ENCODE measurements at places on chromosomes 11 and 22. TPM values are rescaled to one million over a fixed set of nuclear protein-coding genes. Genes with fewer than 3 reads are reported as not detected.

DNA sequence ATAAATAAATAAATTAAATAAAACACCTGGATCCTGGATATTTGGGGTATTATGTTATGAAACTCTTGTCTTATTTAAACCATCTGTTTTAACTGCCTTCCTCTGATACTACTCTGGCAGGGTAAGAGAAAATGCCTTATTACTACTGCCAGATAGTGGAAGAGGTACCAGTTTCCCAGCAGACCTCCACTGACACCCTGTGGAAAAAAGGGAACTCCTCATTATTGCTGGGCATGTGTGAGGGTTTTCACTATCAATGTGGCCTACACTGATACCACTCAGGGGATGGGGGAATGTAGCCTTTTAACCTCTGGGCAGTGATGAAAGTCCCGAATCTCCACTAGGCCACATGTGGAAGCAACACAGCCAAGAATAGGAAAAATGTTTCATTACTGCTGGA lies 121.0 kb downstream of the LUZP2 start:
- no peak for DNase-seq

DNA sequence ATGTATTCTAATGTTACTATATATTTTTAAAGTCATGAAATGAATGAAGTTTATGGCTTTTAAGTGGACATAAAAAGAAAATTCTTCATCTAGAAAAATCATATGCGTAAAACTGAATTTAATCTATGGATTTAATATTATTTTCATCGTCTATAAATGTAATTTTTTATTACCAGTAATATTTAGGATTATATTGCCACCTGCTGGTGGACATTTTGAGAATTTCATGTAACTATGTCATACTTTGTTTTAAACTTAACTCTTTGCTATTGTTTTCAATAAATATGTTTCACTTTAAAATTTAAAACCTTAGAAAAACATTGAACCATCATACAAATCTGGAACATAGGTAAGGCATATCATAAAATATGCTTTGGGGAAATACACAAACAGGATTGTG lies 66.5 kb upstream of the CEP126 start:
- DNase-seq, result no peak

DNA sequence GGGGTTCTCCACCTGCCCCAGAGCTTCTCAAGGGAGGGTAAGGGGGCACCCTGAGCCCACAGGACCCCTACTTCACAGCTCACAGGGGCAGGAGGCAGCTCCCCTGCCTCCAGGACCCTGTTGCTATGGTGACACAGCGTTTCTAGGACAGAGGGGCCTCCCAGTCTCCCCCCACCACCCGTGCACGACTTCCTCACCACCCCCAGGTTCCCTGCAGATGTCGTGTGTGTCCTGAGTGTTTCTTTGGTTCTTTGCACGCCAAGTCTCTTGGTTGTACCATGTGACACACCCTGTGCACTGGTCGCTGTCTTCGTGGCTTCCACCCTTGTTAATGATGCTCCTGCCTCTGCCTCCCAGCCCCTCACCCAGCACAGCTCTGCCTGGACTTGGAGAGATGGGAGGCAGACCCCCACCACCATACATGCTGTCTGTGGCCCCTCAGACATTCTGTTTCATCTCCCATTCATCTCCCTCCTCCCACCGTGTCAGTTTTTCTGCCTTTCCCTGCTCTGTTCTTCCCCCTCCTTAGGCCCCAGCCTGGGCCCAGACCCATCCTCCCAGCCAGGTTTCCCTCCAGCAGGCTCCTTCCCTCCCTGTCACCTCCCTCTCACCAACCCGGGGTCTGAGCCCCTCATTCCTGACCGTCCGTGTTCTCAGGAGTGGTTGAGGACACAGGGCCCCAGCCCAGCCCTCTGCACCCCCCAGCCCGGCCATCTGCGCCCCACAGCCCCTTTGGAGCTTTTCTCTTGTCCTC lies 24.5 kb upstream of the RAB1B start:
- DNase-seq, result no peak

The UBQLNL gene
- total RNA-seq, result not detected

DNA sequence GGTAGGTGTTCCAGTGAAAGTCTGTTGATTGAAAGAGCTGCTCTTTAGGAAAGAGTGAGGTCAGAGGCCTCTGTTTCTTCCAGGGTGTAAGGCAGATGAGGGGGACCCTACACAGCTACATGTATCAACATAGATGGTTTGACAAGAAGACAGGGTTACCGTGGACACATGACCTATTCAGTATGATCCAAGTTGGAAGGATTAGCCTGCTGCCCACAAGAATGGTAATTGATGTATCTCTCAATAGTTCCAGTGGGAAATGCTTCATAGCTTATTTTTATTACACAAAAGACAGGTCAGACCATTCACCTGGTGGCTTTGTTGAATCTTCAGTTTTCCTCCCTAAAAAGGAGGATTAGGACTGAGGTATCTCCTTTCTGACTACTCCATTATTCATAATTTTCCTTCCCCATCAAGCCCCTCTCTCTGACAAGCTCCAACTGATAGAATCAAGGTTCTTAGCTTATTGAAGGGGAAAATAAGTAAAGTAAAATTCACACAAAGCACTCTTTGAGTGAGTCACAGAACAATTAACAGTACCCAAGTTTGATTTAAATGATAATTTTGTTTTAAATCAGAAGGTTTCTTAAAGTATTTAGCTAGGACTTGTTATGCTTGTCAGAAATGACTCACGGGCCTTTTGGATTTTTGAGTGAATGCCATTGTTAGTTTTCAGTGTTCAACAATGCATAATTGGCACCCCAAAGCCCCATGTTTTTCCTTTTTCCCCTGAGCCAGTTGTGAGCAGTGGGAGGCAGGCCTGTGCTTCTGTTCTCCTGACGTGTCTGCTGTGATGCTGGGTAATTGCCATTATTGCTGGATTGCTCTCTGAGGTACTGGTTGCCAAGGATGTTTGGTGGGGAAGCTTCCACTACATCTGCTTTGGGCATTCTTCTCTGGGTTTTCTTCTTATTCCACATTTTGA lies 373.2 kb downstream of the DDX10 start:
- no peak for DNase-seq

The RIBC2 gene
- 10.4 TPM for total RNA-seq

GRCh38 chr11:115674176-115674936 lies 170.1 kb upstream of the CADM1 start:
- DNase-seq, result no peak

The PRODH gene
- total RNA-seq, result 0.24 TPM

DNA sequence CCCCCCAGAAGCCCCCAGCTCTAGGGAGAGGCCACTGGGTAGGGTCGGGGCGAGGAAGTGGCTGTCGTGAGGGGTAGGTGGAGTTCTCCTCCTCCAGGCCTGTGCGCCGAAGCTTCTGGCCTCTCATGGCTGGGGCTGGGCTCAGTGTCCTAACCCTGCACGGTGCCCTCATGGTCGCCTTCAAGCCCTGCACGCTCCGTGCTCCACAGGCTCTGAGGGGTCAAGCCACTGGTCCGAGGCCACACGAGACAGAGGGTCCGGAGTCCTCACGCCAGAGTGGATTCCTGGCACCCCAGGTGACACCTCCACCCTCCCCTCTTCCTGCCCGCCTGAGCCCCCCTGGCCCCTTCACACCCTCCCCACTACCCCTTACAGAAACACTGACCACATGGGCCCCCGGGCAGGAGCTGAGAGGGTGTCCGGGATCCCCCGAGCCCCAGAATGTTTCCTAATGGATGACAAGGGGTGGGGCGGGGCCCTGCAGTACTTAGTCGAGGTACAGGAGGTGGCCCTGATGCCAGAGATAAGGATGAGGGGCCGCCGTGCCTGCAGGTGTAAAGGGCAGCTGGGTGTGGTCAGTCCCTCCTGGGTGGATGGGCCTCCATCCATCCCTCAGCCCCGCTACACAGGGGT lies 997 bp upstream of the CDHR5 start:
- DNase-seq, result no peak

DNA sequence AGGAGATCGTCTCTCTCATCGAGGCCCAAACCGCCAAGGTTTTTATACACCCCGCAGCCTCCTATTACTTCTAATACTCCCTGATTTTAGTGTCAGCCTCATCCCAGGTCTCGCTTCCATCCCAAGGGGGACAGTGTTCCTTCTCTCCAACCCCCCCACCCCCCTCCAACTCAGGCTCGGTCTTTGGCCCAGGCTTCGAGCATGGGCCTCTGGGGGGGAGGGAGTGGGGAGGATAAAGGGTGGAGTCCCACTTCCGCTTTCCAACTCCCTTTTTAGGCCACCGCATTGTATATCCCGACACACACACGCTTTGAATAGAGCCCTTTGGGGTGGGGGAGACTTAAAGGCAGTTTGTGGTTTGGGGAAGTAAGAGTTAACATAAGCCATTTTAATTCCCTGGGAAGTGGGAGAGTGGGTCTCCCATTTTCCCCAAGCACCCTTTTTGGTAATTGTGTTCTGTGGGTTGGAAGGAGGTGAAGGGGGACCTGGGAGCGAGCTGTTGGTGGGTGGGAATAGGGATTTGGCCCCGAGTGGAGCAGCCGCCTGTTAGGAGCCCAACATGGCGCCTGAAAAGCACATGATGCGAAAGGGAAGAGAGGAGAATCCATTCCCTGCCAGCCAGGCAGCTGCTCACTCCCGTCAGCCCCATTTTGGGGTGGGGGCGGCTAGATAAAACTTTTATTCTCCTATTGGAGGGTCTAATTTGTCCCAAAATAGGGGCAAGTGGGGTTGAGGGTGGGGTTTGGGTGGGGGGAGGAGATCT lies 844 bp downstream of the PCF11 start:
- peak; percentile 23 for DNase-seq

- no peak for DNase-seq
Measured at GRCh38 chr11:134783234-134783633, 371.2 kb upstream of the B3GAT1 start.

DNA sequence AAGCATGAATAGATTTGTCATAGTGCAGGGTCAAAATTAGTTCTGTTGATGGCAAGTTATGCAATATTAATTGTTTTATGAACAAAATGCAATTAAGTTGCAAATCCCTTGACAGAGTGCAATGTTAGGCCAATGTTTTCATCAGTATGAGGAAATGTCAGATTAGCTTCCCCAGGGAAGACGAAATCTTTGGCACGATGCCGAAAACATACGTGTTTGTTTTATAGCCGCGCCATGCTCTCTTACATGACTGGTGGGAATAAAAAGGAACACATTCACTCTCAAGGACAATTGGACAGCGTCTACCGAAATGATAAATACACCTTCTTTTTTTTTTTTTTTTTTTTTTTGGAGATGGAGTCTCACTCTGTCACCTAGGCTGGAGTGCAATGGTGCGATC lies 27.0 kb downstream of the MFNG start:
- DNase-seq, result no peak

- no peak for DNase-seq
Measured at GRCh38 chr22:25758316-25758715, 16.3 kb downstream of the MYO18B start.

DNA sequence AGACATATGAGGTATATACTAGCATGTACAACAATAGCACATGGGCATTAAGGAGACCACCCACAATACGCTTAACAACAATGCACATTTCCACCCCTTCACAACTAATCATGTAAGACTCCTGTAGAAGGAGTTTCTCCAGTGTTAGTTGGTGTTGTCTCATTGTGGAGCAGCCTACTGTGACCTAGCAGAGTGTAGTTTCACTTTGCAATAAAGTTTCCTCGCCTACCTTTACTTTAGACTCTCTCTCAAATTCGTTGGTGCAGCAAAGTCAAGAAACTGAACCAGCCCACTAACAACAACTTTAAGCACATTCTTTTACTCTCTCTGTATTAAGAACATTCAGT lies 863.6 kb downstream of the FAM181B start:
- no peak for DNase-seq

DNA sequence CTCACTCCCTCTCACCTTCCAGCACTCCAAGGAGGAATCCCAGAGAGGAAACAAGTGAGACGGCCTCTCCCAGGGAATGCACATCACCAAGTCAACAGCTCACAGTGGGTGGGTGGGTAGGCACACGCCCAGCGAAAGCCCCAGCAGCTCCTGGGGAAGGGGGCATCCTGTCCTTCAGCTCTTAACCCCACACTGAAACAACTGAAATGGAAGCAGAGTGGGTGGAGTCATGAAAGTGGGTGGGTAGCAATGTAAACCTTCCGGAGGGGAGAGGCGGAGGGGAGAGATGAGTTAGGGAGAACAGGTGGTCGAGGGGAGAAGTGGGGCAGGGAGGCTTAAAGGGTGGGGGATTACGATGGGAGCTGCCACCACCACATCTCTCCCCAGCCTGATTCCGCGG lies 5.4 kb downstream of the MCHR1 start:
- peak; percentile 47 for DNase-seq

The APOL4 gene
- total RNA-seq, result 0.42 TPM

- DNase-seq, result no peak
Measured at GRCh38 chr11:95284057-95285052, 53.4 kb upstream of the SESN3 start.

DNA sequence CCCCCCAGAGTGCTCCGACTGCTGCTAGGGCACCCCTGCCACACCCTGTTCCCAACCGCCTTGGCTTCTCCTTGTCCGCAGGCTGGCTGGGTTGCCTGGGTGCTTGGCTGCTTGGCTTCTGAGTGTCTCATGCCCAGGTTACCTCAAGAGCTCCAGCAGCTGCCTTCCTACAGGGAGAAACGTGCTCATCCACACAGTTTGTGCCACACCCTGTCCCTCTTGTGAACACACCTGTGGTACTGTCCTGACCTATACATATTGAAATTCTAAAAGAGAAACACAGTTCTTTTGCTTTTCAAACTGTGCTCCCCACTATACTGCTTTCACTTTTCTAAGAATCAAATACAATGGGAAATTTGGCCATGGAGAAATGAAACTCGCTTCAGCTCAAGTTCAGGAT lies 191.4 kb downstream of the DBX1 start:
- no peak for DNase-seq

The KCNE3 gene
- total RNA-seq, result not detected

- DNase-seq, result no peak
Measured at GRCh38 chr22:44683237-44683636, 18.8 kb upstream of the PRR5 start.

GRCh38 chr11:37926772-37927171 lies 1328.7 kb upstream of the RAG2 start:
- DNase-seq, result no peak

DNA sequence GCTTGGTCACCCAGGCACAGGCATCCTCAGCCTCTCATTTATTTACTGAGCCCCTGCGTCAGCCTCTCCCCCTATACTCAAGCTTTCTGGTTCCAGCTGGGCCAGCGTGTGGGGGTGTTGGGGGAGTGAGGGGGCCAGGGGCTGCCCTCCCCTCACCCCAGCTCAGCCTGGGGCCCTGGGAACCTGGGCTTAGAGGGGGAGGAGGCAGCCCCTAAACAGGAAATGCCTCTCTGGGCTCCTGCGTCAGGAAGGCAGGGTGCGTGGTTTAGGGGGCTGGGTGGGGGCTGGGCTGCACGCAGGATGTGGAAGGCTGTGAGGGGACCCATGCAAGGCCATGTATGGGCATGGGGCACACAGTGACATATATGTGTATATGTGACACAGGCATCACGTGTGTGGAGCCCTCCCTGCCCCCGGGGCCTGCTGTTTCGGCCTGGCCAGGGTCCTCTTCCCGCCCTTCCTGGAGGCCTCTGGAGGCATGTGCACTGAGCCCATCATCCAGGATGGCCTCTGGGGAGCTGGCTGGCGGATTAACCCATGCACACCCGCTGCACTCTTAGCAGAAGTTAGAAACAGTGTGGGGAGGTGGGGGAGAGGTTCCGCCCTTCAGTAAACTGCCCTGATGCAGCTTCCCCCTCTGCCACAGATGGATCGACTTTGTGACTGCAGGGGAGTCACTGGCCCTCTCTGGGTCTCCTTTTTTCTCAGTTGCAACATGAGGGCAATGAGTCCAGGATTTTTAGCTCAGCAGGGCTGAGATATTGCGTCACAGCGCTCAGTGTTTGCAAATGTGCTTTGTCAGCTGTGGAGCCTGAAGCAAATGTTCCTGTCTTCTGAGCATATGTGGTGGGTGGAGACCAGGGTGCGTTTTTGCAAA lies 1.1 kb upstream of the CD248 start:
- peak; percentile 67 for DNase-seq

Data from CD8-positive, alpha-beta memory T cell (primary cell).